ENCODE measurements at places on chromosomes 12 and 14.
A peak's percentile ranks its signal among the peaks of the same experiment; 100 is the strongest.

GRCh38 chr14:73472185-73473114 is 14.1 kb upstream of the NUMB start:
- no peak for DNase-seq

DNA sequence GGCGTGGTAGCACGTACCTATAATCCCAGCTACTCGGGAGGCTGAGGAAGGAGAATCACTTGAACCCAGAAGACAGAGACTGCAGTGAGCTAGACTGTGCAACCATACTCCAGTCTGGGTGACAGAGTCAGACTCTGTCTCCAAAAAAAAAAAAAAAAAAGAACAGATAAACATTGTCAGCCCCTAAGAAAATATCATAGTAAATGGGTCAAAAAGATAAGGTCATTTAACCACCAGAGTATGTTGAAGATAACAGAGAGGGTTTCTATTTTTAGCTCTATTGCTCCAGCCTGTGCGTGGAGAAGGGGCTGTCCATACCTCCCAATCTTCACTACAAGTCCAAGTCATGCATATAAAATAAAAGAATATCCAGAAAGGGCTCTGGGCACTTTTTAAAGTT is 15.4 kb downstream of the LGMN start:
- DNase-seq: no peak

GRCh38 chr12:7282844-7283243 is 21.0 kb upstream of the ACSM4 start:
- no peak for DNase-seq

DNA sequence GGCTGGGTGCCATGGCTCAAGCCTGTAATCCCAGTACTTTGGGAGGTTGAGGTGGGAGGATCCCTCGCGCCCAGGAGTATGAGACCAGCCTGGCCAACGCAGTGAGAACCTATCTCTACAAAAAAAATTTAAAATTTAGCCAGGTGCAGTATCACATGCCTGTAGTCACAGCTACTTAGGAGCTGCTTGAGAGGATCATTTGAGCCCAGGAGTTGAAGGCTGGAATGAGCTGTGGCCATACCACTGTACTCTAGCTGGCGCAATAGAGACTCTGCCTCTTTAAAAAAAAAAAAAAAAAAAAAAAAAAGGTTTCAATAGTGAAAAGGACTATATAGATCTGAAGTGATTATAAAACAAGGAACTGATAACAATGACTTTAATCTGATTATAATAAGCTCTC is 13.5 kb downstream of the PSMA3 start:
- DNase-seq: no peak

- no peak for DNase-seq
Observed at GRCh38 chr12:76307083-76307482, 41.1 kb downstream of the BBS10 start.

- peak; percentile 36 for DNase-seq
Observed at GRCh38 chr12:46266382-46266791, 2.5 kb downstream of the SLC38A1 start.

DNA sequence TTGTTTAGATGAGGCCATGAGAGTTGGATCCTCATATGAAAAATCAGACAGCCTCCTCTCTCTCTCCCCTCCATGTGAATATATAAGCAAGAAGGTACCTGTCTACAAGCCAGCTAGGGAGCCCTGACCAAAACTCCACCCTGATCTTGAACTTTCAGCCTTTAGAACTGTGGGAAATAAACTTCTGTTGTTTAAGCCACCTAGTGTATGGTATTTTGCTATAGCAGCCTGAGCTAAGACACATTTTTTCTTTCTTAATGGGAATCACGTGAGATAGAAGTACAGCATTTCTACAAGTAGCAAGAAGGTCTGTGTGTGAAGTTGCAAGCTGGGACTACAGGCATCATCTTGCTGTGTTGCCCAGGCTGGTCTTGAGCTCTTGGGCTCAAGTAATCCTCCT is 16.3 kb upstream of the ABHD12B start:
- DNase-seq: no peak

DNA sequence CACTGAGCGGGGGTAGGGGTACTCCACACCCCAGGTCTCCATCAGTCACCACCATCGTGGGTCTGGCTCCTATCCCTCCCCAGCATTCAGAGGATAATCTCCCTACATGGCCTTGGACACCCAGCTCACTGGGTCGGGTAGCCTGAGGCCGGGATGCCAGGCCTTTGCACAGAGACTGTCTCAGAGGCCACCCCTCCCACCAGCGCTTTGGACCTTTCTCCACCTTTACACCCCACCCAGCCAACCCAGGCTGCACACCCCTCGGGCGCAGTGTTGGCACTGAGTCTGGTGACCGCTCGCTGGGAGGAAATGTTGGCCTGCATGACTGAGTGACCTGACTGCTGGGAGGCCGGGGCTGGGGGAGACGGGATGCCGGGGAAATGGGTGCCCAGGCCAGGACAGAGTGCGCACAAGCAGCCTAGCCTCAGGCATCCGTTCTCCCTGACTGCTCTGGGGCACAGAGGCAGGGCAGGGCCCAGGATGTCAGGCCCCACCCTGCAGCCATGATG is 10.6 kb upstream of the LBHD2 start:
- no peak for DNase-seq

DNA sequence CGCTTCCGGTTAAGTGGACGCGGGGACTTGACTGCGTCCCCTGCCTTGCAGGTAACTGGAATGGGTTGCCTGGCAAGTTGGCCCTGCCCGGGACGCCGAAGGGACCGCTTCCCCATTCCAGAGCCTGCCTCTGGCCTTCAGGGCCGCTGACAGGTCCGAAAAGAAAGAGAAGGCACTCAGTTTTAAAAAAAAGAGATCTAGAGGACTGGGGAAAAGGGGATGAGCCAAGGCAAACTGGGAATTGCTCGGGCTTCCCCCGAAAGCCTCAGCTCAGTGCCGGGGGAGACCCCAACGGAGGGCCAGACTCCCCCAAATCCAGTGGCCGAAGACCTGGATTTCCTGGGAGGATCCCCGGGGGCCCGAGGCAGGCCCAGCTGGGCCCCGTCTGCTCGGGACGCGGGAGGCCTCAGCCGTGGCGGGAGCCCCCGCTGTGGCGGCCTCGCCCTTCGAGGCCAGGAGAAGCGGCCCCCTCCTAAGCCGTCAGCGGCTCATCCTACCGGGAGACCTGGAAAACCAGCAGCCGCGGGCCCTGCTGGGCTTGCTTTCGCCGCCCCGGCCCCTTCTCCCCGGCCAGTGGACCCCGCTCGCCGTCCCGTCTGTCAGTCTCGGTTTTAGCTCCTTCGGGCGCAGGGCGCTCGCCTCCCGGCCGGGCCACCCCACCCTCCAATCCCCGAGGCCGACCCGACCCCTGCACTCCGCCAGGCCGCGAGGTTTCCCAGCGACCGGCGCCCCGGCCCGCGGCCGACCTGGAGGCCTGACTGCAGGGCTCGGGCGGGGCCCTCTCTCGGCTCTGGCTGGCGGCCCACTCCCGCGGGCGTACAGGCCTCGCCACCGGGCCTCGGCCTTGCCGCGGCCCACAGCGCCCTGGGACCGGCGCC is 12.5 kb downstream of the OTX2 start:
- no peak for DNase-seq

- no peak for DNase-seq
Observed at GRCh38 chr12:16608946-16609539, 3.1 kb upstream of the LMO3 start.

- DNase-seq: no peak
Observed at GRCh38 chr12:15830538-15830937, 41.4 kb upstream of the EPS8 start.

DNA sequence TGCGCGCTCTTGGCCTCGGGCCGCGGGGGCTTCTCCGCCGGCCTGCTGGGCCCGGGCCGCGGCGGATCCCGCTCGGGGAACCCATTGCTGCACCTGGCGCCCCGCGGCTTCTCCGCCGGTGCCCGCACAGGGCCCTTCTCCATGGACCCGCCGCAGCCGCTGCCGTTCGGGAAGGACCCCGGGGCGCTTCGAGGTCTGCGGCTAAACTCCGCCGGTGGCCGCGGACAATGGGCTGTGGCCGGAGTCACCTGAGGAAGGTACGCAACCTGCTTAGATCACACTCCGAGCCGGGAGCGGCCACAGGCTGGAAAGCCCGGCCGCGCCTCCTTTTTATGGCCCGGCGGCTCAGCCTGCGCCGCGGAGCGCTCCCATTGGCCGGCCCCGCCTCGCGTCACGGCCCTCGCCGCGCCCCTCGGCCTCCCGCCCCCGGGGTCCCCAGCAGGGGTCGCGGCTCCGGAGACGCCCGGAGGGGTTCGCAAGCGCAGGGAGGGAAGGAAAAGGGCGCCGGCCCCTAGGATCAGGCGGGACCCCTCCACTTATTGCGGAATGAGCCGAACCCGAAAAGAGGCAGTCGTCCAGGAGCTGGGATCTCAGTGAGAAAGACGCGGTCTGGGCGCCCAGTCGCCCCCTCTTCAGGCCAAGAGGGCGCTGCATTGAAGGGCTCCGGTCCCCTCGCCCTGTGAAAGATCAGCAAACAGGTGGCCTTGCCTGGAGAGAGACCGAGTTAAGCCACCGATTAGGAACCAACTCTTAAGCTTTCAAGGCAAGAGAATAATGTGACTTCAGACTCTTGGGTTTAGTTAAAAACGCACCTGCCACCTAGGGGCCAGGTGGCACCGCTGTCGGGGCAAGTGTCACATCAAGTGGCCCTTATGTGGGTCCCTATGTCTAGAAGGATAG is at the start of gene GCH1:
Gene GCH1, minus strand, starts transcription at position 306 of the 900 bp plus-strand sequence. Its CDS starts 163 bp downstream, at position 143.
- DNase-seq: peak; percentile 75

GRCh38 chr12:45234139-45234865 is 18.4 kb downstream of the ANO6 start:
- no peak for DNase-seq

All from effector memory CD4-positive, alpha-beta T cell (primary cell).